CD8-positive, alpha-beta memory T cell (primary cell): ENCODE measurements at places on chromosomes 1 and 21.

- no peak for DNase-seq
Measured at GRCh38 chr1:117826540-117827078, 102.8 kb downstream of the GDAP2 start.

DNA sequence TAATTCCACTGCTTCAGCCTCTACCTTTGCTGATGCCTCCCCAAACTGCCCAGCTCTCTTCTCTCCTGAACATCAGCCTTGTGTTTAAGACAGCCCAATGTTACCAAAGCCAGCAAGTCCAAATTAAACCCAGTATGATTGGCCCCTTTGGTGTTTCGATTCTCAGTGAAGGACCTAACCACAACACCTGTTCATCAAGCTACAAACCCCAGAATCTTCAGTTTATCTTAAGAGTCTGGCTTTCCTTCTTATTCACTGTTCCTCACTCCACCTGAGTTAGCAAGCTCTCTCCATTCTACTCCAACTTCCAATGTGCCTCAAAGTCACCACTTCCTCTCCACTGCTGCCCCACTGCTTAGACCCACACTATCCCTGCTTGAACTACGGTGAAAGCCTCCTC, 25.5 kb upstream of the ITPKB start:
- DNase-seq, result no peak

DNA sequence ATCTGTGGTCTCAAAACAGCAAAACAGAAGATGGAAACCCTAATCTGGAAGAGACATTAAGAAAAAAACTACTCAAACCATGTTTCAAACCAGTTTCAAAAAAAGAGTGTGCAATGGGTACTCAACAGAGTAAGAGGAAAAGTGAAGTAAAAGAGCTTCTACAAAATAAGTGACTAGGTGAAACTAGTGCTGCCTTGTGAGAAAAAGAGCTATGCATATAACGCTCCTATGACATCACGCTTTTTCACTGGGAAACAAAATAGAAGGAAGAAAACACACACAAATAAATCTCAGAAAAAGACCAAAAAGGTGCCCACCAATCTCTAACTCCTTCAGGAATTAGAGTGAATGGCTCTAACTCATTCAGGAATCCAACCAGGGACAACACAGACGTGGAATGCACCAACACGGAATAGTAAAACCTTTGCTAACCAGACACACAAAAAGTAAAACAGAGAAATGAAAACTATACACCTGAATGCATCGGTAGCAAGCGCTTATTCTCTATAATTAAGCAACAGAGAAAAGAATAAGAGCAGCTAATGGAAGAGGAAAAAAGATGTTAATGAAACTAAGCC, 1.3 kb downstream of the FOXJ3 start:
- no peak for DNase-seq

GRCh38 chr1:181081395-181081794, 7.1 kb upstream of the IER5 start:
- no peak for DNase-seq

- no peak for DNase-seq
Measured at GRCh38 chr1:9181990-9182783, 52.4 kb upstream of the H6PD start.

DNA sequence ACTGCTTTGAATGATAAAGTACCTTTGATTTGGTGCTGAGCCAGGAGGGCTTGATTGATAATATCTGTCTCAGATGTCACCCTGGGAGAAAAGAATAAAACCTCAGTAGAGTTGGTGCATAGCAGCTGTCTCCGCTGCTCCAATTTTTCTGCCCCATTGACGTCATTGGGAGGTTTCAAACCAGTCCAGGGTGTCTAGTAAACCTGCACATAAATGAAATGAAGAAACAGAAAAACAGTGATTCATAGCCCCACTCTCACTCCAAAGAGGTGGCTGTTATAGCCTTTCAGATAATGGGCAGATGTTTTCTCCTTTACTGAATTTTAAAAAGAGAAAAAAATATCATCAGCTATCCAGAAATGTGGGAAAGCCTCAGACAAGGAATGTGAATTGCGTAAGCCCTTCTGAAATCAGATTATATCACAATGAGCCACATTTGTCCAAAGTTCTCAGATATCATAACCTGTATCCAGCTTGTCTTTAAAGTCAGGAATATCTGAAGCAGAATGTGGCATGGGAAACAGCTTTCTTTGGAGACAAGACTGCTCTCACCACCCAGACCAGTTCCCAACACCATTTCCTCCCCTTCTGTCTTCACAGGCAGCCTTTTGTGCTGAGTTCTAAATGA, 351.3 kb upstream of the SGIP1 start:
- DNase-seq, result peak; percentile 48

DNA sequence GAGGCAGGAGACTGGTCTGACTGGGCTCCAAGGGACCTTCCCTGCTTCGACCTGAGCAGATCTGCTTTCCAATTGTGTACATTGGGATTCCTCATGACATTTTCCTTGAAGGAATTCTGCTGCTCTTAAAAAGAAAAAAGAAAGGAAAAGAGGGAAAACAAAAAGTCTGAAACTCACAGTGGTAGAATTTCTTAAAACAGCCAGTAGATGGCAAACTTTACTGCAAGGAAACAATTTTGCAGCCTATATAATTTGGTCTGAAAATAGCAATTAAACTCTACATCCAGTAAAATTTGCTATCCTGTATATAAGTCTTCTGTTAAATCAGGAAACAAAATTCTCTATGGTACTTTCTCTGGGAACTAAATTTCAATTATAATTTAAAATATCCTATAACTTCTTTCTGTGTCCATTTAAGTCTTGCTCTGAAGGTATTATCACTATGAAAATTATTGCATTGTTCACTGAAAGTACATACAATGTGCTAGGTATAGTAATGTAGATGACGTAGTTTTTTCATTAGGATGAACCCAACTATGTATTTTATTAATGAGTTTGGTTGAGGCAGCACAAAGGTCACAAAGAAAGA, 59.8 kb downstream of the CRB1 start:
- DNase-seq, result no peak

DNA sequence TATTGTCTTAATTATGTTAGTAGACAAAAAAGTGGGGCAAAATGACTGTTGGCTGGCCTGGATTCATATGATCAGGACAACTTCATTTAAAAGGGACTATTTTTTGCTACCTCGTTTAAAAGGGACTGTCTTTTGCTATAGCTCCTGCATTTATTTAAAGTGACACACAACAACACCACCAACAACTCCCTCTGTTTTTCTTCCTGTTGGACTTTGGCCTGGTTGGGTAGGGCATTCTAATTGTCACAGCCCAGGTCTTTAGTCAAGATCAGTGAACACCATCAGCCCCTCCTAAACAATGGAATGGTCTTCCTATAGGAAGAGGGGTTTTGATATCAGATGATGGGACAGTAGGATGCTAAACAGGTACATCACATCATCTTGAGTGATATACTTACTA, 241.8 kb downstream of the GPR52 start:
- DNase-seq, result no peak

DNA sequence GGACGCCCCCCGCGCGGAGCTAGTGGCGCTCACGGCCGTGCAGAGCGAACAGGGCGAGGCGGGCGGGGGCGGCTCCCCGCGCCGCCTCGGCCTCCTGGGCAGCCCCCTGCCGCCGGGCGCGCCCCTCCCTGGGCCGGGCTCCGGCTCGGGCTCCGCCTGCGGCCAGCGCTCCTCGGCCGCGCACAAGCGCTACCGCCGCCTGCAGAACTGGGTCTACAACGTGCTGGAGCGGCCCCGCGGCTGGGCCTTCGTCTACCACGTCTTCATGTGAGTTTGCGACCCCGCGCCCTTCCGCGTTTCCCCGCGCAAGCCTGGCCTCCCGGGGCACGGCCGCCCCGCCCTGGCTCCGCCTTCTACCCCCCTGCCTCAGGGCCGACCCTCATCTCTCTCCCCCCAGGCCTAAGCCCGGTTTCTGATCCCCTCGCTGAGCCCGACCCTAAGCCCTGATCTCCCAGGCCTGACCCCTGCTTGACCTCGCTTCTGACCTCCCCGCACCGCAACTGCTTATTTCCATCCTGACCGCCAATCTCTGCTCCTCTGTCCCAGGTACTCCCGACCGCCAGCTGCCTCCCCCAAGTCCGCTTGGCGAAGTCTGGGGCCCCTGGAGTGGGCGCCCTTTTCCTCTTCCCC, 669 bp downstream of the KCNQ4 start:
- no peak for DNase-seq

DNA sequence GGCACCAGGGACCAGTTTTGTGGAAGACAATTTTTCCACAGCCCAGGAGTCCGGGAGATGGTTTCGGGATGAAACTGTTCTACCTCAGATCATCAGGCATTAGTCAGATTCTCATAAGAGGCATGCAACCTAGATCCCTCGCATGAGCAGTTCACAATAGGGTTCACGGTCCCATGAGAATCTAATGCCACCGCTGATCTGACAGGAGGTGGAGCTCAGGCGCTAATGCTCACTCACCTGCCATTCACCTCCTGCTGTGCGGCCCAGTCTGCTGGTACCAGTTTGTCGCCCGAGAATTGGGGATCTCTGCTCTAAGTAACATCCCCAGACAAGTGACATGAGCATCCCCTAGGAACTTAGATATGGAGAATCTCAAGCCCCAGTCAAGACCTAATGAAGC, 180.7 kb downstream of the COQ8A start:
- DNase-seq, result no peak

DNA sequence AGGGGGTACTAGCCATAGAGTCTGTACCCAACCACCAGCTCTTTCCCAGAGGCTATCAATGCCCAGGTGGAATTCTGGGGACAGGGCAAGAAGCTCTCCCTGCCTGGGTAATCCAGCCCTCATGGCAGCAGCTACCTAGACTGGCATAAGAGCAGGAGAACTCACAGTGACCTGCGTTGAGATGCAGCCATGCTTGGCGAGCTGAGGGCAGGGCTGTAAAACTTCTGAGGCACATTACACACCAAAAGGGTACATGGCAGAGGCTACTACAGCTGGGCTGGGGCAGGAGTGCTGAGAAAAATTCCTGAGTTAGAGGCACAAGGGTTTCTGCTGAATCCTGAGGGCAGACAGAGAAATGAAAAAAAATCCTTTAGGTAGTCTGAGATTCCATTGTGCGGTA, 927.9 kb upstream of the B3GALT2 start:
- DNase-seq, result no peak

DNA sequence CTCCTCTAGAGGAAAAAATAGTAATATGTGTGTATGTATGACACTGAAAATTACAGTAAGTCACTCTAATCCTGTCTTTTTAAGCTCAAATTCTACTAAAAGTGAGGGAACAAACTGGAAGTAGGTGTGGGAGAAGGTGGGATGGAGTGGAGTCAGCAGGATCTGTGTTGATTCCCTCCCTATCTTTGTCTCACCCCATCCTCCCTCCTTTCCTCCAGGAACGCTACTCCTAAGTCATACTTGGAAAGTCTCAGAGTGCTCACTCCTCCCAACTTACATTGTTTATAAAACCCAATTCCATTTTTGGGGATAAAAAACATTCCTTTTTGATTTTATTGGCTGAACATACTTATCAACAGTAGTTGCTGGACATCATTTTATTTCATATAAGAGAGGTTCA, 14.9 kb upstream of the NUP133 start:
- DNase-seq, result no peak

GRCh38 chr1:186152620-186153239, 222.3 kb downstream of the TPR start:
- DNase-seq, result no peak

DNA sequence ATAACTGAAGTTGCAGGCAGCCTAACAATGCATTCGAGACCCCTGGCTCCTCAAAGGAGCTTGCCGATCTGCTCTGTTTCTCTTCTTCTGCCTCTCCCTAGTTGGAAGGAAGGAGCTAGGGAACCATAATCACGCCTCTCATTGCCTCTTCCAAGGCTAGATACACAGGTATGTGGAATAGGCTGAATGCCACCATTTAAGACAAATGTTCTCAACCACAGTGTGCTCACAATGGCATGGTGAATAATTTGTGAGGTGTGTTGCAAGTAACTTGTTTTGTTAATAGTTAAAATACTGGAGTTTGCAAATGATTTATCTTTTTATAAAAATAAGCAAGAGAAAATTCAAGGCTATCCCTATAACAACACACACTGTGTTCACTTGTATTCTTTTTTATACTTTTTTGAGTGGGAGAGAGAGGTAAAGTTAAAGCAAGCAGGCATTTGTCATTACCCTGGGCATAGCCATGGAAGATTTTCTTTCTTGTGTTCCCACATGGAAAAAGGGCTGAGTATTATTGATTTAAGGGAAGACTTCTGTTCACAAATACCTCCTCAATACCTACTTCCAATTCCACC, 45.4 kb upstream of the SYT6 start:
- no peak for DNase-seq

DNA sequence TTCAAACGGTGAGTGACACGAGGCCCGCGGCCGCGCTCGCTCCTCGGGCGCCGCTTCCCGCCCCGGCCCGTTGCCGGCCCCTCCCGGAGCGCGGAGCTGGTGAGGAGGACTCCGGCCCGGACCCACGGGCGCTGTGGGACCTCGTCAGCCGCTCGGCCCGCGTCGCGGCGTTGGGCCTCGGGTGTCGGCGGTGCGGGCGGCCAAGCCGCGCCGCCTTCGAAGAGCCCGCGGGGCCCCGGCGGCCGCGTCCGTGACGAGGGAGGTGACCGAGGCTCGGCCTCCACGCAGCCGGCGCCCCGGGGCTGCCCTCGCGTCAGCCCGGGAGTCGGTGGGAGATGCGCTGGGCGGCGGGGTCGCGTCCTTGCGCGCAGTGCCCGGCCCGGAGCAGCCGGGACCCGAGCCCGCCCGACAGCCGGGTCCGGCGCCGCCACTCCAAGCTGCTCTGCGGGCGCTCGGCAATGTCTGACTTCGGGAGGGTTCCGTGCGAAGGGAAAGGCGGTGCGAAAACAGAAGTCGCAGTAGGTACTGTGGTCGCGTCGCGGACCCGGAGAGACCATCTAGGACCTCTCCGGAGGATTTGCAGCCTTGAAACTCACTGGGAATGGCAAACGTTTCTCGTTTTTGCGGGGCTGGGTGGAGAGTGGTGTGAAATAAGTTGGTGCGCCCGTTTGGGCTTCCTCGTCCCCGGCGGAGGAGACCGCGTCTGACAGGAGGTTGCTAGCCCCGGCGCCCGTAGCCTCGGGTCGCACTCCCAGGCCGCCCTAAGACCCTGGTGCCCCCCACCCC, 829 bp downstream of the SPEN start:
- peak; percentile 64 for DNase-seq

GRCh38 chr1:67740543-67740942, 55.5 kb downstream of the GADD45A start:
- no peak for DNase-seq

GRCh38 chr1:33392639-33393038, 38.3 kb downstream of the PHC2 start:
- DNase-seq, result no peak

DNA sequence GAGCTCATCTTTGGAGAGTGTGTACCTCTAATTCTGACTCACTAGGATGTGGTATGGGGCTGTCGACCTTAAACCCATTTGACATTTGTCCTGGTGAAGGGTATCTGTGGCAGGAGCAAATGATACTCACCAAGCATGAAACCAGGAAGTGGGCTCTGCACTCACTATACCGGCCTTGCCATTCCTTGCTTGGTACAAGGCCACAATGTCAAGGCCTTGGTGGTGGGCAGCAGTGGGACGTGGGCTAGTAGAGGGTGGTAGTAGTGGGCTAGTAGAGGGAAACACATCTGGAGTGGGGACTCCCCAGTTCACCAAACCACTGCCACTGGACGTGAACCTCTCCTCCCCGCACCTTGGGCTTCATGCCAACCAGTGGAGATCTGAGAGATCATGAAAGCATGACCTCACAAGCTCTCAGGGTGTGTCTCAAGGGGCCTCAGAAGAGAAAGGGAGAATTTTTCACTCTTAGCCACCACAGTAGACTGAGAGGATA, 11.5 kb downstream of the TNFSF4 start:
- no peak for DNase-seq

GRCh38 chr1:224592636-224593582, 23.2 kb upstream of the CNIH3 start:
- no peak for DNase-seq

- no peak for DNase-seq
Measured at GRCh38 chr21:40901691-40902090, 54.7 kb upstream of the DSCAM start.

GRCh38 chr1:108747171-108747850, 837 bp downstream of the STXBP3 start:
- DNase-seq, result peak; percentile 46
